ENCODE measurements at places on chromosomes 1 and 21.

GRCh38 chr1:200401708-200402107, 8.1 kb downstream of the ZNF281 start:
- ATAC-seq, result no peak

- ATAC-seq, result no peak
These were observed 18.9 kb upstream of the MCOLN2 start for GRCh38 chr1:85015826-85016225.

DNA sequence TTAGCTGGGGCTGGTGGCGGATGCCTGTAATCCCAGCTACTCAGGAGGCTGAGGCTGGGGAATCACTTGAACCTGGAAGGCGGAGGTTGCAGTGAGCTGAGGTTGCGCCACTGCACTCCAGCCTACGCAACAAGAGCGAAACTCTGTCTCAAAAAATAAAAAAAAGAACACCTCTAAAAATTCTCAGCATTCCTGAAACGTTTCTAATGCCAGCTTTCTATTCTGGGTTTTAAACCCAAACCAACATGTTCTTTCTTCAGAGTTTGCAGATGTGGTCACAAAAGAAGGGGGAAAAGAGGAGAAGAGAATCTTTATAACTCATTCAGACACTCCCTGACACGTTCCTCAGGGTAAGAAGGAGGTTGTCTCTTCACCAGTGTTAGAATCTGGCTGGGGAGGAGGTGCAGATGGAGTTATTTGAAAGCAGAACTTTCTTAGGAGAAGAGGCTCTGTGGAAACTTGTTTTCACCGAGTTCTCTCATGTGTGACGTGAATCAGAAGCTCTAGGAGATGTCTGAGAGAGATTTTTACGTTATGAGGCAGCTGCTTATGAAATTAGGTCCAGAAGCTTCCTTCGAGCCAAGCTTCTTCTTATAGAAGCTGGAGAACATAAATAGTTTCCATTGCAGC, 17.8 kb upstream of the CNR2 start:
- ATAC-seq, result no peak

GRCh38 chr1:67431869-67432578, 1.8 kb upstream of the SERBP1 start:
- no peak for ATAC-seq

DNA sequence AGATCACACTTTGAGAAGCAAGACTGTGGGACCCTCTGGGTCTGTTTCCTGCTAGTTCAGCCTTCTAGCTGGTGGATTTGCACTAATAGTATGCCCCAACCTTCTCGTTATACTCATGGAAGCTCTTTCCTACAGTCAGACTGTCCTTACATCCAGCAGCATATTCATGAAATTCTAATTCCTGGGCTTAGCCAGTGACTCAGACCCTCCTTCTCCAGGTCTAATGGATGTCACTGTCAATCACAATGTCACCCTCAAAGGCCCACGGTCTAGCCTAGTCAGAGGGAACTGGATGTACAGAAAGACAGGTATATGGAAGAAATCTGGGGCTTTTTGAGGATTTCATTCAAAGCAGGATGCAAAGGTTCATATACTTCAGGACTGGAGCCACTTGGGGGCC, 72.4 kb downstream of the KCNJ15 start:
- no peak for ATAC-seq

- no peak for ATAC-seq
These were observed 10.6 kb upstream of the AIRE start for GRCh38 chr21:44275041-44275440.

GRCh38 chr1:76824106-76824505, 43.2 kb upstream of the ST6GALNAC5 start:
- ATAC-seq, result no peak

DNA sequence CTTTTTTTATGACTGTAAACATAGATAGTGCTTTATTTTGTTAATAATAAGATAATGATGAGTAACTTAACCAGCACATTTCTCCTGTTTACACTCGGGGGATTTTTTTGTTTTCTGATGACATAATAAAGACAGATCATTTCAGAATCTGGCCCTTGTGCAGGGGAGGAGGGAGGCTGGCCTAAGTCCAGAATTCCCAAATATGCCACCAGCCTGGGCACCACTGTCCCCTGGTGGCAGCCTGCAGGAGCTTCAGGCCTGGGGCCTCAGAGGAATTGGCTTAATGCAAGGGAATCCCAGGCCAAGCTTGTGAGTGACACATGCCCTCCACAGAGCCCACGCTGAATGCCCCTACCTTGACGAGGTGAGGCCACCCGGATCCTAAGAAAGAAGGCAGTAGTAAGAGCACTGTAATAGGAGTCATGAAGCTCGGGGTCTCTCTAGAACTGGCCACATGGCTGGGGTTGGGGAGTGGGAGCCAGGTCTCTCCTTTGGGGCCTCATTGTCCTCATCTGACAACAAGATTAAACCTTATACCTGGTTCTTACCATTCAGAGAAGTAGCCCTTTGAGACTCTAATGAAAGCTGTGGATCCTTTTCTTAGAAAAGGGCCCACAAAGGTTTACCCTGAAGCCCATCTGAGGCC, 24.1 kb downstream of the ETNK2 start:
- no peak for ATAC-seq

- ATAC-seq, result no peak
These were observed 6.9 kb upstream of the C1orf216 start for GRCh38 chr1:35725596-35725995.

DNA sequence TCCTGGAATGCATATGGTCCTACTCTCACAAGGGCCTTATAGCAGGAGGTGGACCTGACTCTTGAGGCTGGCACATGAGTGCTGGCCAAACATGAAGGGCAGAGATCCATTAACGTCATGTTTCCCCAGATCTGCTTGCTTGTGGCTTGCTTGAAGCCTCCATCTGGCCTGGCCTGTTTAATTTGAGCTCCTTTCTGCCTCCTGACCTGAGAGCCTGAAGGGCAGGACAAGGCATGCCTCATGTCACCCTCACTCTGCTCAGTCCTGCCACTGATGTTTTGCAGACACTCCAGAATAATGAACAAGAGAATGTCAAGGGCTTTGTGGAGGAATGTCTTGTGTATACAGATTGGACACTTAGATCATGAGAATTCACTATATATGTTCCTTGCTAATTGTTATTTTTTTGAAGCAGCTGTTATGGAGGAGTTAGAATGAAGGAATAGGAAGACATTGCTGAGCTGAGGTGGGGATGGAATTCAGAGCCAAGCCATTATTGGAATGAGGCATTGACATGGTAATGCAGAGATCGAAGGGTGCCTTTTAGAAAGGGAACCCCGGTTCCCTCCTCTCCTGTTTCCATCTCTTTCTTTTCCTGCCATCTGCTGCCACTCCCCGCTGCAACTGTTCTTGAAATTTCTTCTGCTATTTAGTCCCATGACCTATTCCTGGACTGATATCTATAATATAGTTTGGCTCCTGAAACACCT, 457.0 kb upstream of the PROX1 start:
- ATAC-seq, result no peak

GRCh38 chr1:86067626-86068025, 88.9 kb downstream of the COL24A1 start:
- no peak for ATAC-seq

GRCh38 chr1:231313661-231314060, 24.0 kb downstream of the EXOC8 start:
- ATAC-seq, result no peak

GRCh38 chr1:72034827-72035226, 247.5 kb downstream of the NEGR1 start:
- no peak for ATAC-seq

- ATAC-seq, result no peak
These were observed 71.7 kb downstream of the SNX7 start for GRCh38 chr1:98732985-98733781.

GRCh38 chr1:43465505-43466067, 11.9 kb upstream of the HYI start:
- no peak for ATAC-seq

- ATAC-seq, result no peak
These were observed 44.9 kb upstream of the SCMH1 start for GRCh38 chr1:41286992-41287391.

DNA sequence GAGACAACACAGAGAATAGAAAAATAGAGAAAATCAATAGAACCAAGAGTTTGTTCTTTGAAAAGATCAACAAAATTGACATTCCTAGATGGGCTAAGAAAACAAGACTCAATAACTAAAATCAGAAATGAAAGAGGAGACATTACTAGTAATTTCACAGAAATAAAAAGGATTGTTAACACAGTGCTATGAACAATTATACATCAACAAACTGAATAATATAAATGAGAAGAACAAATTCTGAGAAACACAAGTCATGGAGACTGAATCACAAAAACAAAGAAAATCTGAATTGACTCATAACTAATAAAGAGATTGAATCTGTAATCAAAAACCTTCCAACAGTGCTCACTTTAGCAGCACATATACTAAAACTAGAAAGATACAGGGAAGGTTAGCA, 51.6 kb upstream of the TTC39A start:
- peak; percentile 93 for ATAC-seq

DNA sequence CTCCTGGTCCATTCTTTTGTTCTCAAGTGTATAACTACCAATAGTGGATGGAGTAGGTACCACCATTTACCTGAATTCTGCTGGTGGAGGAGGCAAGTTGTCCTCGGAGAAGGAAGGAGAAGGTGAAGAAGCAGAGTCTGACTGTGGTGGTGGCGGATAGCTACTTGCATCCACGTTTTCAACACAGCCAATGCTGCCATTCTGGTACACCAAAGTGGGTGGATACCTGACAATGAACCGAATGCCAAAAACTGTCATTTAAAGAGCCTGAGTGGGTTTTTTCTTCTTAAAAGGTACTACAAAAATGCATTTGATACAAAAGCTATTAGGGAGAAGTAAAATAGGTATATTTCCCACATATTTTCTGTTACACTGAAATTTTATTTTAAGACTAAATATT, 20.1 kb downstream of the GPR3 start:
- ATAC-seq, result no peak

- peak; percentile 91 for ATAC-seq
These were observed 58.1 kb upstream of the COA6 start for GRCh38 chr1:234315091-234315541.

GRCh38 chr1:89166705-89167104, 9.1 kb downstream of the GBP7 start:
- ATAC-seq, result no peak

DNA sequence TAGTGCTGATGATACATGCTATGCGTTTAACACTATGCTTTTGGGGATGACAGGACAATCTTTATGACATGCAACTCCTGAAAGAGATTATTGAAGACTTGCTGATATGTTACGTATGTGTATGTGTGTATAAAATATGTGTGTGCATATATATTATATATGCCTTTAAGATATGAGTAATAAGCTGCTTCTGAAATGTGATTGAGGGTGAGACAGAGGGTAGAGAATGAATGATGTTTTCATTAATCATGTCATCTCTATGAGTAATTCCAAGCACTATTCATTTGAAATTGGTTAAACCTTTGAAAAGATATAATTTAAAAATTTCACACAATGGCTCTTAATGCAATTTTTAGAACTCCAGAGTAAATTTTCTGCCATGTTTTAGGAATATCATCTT, 5.8 kb downstream of the BCL9 start:
- peak; percentile 49 for ATAC-seq

DNA sequence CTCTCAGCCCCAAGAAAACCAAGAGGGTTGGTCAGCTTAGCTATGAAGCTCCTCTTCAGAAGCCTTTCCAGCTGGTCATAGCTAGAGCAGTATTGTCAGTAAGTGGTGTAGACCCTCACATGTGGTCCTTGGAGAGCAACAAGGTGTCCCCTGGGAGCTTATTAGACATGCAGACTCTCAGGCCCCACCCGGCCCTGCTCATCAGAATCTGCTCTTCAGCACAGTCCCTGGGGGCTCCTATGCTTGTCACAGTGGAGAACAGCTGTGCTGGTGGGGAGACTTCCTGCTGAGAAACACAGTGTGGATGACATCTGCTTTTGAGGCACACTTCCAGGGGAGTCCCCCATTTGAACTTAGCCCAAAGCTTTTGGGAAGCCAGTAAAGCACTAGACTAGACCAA, 21.9 kb upstream of the NEK2 start:
- ATAC-seq, result peak; percentile 25

DNA sequence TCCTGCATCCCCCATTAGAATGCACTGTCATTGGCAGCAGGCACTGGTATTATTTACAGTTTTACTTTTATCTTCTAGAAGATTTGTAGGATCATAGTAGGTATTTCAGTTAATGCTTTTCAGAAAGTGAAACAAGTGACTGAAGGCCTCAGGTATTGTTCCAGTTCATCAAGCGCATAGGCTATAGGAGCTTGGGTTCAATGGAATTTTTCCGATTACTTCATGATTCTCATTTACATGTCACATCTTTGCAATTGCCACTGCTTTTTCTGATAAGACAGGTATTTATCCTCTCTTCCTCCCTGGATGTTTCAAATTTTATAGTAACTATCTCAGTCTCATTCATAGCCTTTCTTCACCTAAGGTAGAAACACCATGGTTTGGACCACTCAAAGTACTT, 161.3 kb downstream of the NTPCR start:
- ATAC-seq, result no peak

- no peak for ATAC-seq
These were observed 4.6 kb downstream of the KCNC4 start for GRCh38 chr1:110214454-110215404.

- no peak for ATAC-seq
These were observed 130.8 kb upstream of the SGIP1 start for GRCh38 chr1:66403007-66403731.

GRCh38 chr1:84247425-84248220, 53.9 kb upstream of the SAMD13 start:
- peak; percentile 44 for ATAC-seq

- no peak for ATAC-seq
These were observed 39.9 kb upstream of the TENT5C start for GRCh38 chr1:117565745-117566455.

- peak; percentile 80 for ATAC-seq
These were observed at the start of gene NBL1 for GRCh38 chr1:19643602-19644394. Gene NBL1, plus strand, starts transcription at chr1:19644311. Its CDS starts 10,720 bp downstream, at chr1:19655031.

- ATAC-seq, result no peak
These were observed 279.3 kb downstream of the PAPPA2 start for GRCh38 chr1:176742322-176742721.

DNA sequence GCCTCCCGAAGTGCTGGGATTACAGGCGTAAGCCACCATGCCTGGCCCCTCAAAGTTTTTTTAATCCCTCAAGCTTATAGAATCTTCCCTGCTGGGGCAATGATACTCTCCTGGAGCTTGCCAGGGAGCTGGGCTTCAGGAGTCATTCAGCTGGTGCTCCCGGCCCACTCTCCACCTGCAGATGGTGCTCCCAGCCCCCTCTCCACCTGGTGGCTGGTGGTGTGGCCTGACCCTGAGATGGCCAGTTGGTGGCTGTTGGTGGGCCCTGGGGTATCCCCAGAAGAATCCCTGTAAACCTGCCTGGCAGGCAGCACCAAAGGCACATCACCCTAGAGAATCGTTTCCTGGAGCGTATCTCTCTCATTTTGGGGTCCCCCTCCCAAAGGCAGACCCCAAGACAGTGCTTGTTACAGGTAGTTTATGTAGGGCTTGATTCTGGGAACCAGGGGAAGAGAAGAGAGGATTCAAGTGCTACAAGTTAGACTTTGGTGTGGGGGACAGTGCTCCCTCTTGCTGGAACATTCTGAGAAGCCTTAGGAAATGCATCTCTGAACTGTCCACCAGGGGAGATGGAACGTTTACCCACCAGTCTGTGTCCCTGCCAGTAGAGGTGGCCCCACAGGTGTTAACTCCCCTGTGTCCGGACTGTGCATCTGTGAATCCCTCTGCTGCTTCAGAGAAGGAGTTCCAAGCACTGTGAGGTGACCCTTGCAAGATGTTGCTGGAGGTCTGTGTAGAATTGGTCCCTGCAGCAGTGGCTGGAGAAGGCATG, 29.1 kb upstream of the ACTL8 start:
- no peak for ATAC-seq

- ATAC-seq, result no peak
These were observed 12.2 kb upstream of the ARHGEF10L start for GRCh38 chr1:17527036-17527914.
